OCI-M1 (cell line): ENCODE measurements at places on chromosomes 16 and 17.

- no peak for DNase-seq
Observed at GRCh38 chr17:81251094-81251708, 12.1 kb downstream of the NDUFAF8 start.

- no peak for DNase-seq
Observed at GRCh38 chr17:30905742-30906100, 317 bp downstream of the TEFM start.

DNA sequence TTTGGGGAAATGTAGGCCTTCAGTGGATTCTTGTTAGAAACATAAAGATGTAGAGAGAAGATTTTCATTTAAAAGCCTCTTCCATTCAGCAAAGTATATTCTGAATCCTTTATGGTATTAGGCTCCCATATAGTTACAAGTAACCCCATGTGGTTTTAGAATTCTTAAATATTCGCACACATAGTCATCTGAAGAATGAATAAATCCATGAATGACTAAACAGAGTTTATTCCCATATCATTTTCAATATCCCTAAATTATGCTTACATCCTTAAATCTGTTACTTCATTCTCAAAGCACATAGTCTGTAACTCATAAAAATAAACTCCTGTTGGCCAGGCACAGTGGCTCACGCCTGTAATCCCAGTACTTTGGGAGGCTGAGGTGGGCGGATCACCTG, 962.1 kb downstream of the KCNJ18 start:
- no peak for DNase-seq

DNA sequence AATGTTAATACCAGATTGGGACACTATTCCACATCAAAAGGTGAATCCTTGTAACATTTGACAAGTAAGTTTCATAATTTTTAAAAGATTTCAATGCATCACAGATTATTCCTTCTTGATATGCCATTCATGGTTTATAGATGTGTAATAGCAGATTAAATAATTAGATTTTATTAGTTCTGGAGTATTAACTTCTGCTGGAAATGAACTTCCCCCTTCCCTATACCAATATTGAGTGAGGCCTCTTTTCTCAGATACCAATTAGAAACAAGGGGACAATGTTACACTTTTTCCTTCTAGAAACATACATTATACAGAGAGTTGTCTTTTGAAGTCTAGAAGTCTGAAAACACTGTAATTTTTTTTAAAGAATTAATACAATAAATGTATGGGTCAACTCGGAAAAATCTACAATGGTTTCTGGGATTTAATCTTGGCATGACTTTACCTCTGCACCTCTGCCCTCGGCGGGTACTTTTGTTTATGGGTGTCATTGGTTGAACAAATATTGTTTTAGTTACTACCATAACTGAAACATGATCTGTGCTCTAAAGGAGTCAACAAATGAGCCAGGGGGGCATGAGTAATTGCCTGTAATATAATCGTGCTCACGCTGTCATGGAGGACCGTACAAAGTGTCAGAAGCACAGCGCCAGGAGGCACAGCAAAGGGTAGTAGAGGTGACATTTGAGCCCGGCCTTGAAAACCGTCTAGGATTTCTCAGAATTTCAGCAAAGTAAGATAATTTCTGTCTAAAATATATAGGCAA, 8.2 kb downstream of the LRRC37B start:
- DNase-seq, result no peak

DNA sequence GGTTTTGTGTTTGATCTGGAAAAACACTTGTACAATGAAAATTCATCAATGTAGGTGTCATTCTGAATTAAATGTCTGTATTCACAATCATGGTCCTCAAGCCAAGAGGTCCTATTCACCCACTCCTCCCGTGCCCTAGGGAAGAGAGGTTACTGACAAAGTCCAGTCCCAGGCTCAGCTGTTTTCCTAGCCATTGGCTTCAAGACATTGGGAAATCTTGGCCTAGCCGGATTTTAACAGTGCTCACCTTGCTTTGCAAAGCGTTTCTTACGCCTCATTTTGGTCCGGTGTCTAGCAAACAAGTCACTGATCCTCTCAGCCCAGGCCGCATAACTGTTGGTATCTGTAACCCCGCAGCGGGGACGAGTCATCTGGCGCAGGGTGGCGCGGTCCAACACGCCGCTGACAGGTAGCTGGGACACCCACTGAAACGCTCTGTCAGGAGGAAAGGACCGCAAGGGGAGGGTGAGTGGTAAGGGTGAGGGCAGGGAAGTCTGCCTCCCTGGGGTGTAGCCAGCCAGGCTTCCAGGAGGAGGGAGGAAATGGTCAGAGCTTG, 16.7 kb downstream of the MMP28 start:
- DNase-seq, result no peak

GRCh38 chr16:3950343-3951193, 70.1 kb upstream of the CREBBP start:
- no peak for DNase-seq

DNA sequence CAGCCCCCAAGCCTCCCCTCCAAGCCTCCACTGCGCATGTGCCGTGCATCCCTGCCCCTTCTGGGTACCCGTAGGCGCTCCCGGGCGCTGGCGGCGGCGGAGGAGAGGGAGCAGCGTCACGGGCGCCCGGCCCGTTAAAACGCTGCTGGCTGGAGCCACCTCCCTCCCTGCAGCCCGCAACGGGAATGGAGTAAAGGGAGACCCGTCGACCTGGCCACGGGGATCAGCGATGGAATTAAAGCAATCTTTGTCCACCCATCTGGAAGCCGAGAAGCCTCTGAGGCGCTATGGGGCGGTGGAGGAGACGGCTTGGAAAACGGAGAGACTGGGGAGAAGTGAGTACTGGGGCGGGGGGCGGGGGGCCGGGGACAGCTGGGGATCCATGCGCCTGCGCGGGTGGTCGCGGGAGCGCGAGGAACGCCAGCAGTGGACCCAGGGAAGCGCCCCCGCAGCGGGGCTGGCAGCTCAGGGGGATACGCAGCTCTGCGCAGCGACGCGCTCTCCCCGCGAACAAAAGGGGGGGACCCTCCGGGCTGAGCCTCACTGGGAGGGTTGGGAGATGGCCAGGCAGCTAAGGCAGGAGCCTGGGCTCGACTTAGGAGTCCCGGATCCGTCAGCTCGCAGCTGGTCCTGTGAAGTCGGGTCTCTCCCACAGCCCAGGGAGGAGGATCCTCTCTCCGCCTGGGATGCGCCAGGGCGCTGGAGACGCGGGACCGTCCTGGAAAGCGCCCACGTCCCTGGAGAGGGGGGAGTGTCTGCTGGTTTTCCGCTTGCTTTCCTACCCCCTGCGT, at the start of gene BMERB1:
Gene BMERB1, plus strand, starts transcription at position 164 of the 791 bp plus-strand sequence. Its CDS starts 66 bp downstream, at position 230.
- DNase-seq, result no peak

DNA sequence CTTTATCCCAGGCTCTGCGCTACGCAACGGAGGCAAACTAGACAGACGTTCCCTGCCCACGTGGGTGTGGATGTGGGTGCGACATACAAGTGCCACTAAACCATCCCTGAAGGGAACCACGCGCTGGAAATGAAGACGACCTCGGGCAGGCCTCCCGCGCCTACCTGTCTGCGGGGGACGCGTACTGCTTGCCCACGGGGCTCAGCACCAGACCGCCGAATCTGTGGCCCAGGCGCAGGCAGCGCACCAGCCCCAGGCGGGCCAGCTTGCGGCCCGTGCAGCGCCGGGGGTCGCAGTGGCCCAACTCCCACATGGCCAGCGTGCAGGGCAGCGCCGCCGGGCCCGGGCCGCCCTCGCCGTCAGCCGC, 480 bp downstream of the TSR3 start:
- no peak for DNase-seq

DNA sequence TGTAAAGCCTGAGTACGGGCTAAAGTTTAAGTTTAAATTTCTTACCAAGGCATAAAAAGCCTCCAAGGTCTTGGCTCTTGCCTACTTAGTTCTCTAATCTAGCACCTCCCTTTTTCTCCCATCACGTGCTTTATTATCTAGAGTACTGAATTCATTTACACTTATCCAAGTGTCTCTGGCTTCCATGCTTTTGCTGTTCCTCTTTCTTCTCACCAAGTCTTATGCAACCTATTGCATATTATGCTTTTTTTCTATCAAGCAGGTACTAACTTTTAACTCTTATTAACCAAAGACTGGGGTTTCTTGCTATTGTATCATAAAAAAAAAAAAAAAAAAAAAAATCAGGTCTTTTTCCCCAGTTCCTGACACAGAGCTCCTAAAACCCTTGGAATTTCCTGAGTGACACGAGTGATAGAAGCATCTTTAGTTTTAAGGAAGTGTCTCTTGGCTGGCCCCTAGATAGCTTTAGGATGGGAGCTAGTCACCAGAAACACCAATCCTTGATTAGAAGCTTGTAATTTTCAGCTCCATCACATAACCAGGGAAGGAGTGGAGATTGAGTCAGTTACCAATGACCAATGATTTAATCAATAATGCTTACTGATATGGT, 44.9 kb downstream of the SSH2 start:
- DNase-seq, result peak; percentile 83

GRCh38 chr17:72615627-72615991, 476.9 kb downstream of the SLC39A11 start:
- DNase-seq, result no peak

DNA sequence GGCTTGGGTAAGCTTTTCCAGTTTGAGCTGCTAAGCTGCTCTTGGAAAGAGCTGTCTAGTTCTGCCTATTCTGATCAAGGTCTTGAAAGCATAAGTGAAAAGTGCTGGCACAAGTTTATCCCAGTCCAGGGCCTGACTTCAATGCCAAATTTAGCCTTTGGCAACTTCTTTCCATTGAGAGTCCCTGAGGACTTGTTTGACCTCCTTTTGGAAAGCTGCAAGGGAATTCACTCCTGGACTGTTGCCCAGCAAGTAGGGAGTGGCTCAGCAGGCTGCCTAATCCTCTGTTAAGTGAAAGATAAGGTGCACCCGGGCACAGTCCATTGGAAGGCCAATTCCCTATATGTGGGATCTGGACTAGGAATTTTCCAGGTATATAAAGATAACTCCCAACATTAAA, 16.0 kb upstream of the TANC2 start:
- DNase-seq, result no peak

GRCh38 chr17:10724546-10725195, 5.2 kb downstream of the TMEM220 start:
- no peak for DNase-seq

- peak; percentile 54 for DNase-seq
Observed at GRCh38 chr16:6684076-6684673, 648.5 kb upstream of the RBFOX1 start.

DNA sequence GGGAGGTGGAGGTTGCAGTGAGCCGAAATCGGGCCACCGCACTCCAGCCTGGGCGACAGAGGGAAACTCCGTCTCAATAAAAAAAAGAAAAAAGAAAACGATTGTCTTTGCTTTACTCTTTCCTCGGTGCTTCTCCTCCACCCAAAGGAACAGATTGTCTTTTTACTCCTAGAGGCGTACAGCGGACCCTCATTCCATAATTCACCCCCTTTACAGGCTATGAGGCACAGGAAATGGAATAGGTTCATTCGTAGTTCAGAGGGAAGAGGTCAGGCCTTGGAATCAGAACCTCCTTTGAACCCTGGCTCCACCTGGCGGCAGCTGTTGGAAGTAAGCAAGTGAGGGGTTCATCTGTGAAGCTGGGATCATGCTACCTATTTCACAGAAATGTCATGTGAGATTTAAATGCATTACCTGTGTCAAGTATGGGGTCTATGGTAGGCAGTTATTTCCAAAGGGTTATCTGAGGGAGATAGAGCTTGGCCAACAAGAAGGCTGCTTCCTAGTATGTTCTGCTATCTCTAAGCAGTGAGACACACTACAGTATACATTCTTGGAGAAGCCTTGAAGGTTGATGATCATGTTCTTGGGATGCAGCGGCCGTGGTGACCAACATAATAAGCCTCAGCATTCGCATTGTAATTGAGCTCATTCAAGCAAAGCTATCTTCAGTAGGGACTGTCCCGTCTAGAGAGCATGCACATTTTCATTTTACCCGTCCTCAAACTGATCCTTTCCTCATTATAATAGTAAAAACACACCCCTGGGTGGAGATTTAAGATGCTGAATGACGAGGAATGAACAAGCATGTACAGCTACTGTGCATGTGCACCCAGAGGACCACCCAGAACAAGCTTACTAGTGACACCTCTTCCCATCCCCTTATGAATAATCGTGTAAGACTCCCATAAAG, 18.7 kb upstream of the ZNF689 start:
- DNase-seq, result peak; percentile 95

DNA sequence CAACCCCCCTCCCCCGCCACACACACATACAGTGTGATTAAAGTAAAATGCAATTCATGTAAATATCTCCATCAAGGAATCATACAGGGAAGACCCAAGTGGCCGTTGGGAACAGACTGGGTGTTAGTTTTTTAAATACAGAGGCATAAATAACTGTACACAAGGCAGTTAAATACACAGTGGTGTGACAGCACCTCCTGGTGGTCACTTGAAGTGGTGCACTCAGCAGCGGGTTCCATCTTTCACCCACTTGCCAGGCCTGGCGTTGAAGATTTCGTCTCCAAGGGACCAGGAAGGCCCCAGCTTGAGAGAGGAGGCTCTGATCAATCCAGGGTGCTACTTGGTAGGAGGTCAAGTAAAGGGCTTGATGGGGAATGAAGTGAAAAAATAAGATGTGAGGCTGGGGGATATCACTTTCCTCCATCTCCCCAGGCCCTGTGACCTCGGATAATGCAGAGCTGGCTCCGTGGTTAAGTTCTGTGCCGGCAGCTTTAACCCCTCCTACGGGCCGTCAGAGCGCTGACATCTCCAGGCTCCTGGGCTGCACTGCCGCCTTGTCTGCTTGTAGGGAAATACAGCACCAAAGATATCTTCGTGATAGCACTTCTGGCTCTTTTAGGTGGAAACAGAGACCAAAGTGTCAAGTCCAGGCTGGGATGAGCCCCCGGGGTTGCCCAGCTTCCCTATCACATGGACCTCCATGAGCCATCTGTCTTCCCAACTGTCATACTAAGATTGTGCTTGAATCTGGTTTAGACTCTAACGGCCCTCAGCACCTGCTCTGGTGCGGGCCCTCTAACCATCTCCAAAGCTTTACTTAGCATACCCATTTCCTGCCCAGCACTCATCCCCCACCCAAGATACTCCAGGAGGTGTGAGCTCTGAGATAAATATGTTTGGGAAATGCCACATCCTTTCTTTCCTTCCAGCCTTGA, 20.7 kb downstream of the LGALS9 start:
- DNase-seq, result peak; percentile 90

GRCh38 chr17:48247038-48247437, 139.5 kb downstream of the SNX11 start:
- no peak for DNase-seq

- no peak for DNase-seq
Observed at GRCh38 chr17:77651988-77652387, 306.5 kb upstream of the TNRC6C start.

DNA sequence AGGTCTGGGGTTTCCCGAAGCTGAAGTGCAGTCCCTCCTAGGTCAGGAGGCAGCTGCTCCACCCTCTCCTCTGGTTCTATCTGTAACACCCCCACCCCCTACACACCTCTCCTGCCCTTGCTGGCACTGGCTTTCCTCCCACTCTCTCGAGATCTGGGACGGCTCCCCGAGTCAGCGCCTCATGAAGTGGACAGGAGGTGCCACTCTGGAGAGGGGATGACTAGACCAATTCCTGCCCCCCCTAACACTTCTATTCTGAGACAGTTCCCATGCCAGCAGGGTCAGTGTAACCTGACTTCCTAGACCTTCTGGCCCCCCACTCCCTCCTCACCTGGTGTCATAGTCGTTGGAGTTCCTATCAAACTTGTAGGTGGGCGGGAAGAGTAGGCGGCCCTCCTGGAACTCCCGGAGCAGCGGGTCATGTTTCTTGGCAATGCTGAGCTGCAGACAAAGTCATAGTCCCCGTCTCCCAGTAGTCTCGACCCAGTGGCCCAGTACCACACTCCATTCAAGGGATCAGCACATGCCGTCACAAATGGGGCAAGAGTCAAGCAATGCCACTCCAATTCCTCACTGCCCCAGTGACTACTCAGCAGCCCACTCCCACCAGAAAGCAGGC, 9.7 kb downstream of the INPP5K start:
- no peak for DNase-seq
